ENCODE measurements at places on chromosomes 12 and 14.

- DNase-seq = no peak
These were observed 73.4 kb downstream of the INSM2 start for GRCh38 chr14:35607380-35607779.

- DNase-seq = no peak
These were observed 1.6 kb downstream of the CDH24 start for GRCh38 chr14:23055621-23056144.

DNA sequence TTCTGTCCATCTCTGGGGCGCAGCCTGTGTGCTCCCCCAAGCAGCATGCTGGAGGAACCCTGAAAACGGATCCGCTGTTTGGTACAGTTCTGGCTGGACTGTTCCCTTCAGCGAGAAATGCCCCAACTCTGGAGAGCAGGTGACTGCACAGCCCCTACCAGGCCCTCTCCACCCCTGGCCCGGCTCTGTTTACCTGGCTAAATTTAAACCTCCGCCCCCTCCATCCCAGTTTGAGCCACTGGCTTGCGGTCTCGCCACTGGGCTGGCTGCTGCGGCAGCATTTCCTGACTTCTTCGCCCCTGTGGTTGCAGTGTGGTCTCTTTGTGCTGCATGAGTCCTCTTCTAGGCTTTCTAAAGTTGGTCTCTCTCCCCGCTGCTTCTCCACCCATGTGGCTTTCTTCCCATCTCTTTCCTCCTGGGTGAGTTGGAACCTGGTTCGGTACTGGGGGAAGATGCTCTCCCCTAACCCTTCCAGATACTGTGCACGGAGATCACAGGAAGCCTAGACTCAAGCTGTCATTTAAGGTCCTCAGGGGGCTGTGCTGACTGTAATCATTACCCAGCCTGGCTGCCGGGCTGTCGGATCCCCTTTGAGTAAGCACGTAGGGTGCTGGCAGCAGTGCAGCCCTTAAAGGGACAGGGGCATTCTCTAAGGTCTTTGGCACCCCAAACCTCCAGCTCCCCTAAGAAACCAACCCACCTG, 60.6 kb downstream of the FBXL14 start:
- peak; percentile 71 for DNase-seq

GRCh38 chr12:108570743-108571608, 8.6 kb downstream of the ISCU start:
- no peak for DNase-seq

DNA sequence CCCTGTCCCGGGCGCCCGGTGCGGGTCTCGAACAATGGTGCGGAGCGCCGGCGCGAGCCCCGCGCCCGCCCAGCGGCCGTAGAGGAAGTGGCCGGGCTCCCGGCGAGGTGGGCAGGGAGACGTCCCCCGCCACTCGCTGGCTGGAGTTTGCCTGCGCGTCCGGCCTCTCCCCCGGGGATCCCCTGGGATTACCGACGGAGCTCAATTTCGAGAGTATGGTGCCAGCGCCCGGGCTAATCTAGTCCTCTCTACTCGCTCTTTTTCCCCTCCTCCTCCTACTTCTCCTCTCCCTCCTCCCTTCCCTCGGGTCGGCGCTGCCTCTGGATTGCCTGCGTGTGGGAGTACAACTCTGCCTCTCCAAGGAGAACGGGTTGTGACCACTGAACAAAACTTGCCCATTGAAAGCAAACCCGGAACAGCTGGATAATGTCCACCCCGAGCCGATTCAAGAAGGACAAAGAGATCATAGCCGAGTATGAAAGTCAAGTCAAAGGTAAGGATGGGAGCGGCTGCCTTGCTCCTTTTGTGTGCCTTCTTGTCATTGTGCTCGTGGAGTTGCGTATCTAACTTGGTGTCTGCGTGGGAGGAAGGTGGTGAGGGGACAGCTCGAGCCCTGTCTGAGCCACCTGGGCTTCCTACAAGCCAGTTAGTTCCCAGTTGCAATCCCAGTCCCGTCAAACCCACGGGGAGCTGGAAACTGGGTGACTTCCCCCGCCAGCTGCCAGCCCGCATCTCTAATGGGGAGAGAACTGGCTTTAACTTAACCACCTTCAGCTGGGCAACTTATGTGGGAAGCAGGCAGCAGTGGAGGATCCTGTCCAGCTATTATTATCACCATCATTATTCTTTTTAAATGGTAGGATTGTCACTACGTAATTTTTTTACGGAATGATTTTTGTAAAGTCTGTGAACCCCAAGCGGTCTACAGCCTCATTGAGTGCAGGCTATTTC, at the start of gene SRGAP1:
Gene SRGAP1, plus strand, starts transcription at position 310 of the 951 bp plus-strand sequence. Its CDS starts 117 bp downstream, at position 427.
- peak; percentile 89 for DNase-seq

- no peak for DNase-seq
These were observed 9.7 kb downstream of the TDG start for GRCh38 chr12:103975368-103975767.

GRCh38 chr12:97118796-97119375, 211.8 kb downstream of the NEDD1 start:
- DNase-seq = peak; percentile 11

GRCh38 chr12:116053479-116054200, 223.9 kb downstream of the MED13L start:
- DNase-seq = no peak

- no peak for DNase-seq
These were observed 50.7 kb downstream of the ZC3H14 start for GRCh38 chr14:88613552-88614010.

DNA sequence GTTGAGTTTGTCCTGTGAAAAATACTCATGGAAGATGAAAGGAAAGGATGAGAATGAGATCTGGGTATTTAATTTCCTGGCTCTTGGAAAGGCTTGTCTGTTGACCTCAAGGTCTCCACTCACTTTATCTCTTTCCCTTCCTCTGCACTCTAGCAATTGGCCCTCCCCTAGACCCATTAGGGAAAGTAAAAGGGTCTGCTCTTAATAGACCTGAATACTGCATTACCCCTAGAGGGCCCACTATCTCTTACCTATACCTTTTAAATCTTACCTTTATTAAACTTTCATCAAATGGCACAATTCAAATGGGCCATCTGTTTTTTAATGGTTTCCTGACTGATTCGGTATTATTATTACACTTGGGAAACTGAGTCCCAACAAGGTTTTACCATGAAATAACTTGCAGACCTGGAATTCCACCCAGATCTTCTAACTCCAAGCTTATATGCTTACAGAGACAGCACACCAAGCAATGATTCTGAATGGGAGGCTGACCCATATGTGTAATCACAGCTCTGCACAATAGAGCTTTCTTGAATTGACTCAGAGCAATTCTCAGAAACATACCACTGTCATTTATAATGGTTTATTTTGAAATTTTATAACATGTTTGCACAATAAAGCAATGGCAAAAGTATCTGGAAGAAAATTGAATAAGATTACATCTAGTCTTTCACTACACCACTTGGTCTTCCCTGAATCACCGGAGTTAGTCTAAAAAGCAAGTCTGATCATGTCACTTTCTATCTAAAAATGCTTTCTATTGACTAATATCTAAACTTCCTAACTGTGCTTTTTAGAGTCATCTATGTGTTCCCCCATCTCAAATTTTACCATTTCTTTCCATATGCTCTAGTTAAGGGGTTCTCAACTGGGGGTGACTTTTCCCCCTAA, 618.5 kb downstream of the NRXN3 start:
- DNase-seq = no peak

DNA sequence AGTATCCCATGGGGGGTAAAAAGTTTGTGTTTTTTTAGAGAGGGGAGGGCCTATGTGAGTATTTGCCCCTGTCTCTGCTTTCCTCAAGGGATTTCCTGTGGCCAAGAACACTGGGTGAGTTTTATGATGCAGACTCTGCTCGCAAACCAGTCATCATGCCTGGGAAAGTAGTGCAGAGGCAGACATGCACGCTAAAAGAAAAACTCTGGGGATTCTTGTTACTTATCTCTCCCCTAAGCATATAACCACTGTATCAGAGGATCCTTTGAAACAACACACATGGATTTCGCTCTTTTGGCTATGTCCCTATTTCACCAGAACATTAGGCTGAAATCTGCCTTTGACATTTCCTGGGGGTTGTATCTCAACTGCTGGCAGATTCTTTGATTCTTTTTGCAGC, 1845.8 kb upstream of the SEL1L start:
- no peak for DNase-seq

- no peak for DNase-seq
These were observed 163.3 kb downstream of the APAF1 start for GRCh38 chr12:98808243-98808875.

DNA sequence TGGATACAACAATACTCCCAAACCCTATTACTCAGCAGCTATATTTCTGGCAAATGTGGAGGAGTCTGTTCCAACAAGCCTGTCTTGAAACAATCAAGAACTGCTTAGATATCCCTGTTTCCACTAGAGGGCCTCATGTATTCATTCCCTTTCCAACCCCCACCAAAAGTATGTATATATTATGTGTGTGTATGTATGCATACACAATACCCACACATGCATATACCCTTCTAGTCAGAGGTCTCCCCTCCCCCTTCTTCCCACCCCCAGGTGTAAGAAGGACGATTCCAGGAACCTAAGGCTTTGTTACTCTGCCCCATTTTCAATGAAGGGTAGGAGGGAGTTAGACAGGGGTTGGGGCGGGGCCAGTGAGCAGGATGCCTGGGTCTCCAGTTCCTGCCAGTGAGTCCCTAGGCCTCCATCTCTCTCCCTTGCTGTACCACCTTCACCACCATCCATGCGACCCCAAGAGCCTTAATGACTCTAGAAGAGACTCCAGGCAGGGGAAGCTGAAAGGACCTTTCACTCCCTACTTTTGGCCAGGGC, at the start of gene DGKA:
Gene DGKA, plus strand, starts transcription at position 392 of the 546 bp plus-strand sequence. CDS start 5,342 bp downstream, outside the sequence.
- peak; percentile 53 for DNase-seq

- DNase-seq = no peak
These were observed 6.1 kb upstream of the IFI27L2 start for GRCh38 chr14:94135476-94135875.

- no peak for DNase-seq
These were observed 82.6 kb upstream of the HMGA2 start for GRCh38 chr12:65741656-65742017.

GRCh38 chr14:104214431-104215218, 76.2 kb downstream of the KIF26A start:
- DNase-seq = peak; percentile 1
